ENCODE measurements at places on chromosomes 5 and 9. TPM values are rescaled to one million over a fixed set of nuclear protein-coding genes. Genes with fewer than 3 reads are reported as not detected.

DIMT1 gene
- polyA plus RNA-seq, result 32.8 TPM

SPINK13 gene
- polyA plus RNA-seq, result 0.81 TPM

DNA sequence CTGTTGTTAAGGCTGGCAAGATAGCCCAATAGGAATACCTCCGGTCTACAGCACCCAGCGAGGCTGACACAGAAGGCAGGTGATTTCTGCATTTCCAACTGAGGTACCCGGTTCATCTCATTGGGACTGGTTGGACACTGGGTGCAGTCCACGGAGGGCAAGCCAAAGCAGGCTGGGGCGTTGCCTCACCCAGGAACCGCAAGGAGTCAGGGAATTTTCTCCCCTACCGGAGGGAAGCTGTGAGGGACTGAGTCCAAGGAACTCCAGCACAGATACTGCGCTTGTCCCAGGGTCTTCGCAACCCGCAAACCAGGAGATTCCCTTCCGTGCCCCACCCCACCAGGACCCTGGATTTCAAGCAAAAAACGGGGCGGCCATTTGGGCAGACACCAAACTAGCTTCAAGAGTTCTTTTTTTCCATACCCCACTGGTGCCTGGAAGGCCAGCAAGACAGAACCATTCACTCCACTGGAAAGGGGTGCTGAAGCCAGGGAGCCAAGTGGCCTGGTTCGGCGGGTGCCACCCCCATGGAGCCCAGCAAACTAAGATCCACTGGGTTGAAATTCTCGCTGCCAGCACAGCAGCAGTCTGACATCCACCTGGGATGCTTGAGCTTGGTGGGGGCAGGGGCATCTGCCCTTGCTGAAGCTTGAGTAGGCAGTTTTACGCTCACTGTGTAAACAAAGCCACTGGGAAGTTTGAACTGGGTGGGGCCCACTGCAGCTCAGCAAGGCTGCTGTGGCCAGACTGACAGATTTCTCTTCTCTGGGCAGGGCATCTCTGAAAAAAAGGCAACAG is 647.2 kb downstream of the BNC2 start:
- DNase-seq, result no peak

DNA sequence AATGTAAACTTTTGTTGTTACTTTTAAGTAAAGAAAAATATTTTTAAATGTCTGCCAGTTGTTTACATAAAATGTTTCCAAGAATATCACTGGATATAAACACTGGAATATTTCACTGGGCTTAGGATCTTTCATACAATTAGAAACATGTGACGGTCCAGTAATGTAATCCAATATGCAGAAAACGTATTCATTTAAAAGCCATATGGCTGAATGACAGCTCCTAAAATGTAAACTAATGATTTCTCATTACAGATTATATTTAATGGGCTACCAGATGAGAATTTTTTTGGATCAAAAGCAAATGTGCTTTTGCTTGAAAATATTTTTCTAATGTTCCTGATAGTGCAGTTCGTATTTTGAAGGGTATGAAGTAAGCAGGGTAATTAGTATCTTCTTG is 124.3 kb downstream of the TTC39B start:
- no peak for DNase-seq

GRCh38 chr5:36054647-36055046 is 12.0 kb downstream of the UGT3A2 start:
- no peak for DNase-seq

DNA sequence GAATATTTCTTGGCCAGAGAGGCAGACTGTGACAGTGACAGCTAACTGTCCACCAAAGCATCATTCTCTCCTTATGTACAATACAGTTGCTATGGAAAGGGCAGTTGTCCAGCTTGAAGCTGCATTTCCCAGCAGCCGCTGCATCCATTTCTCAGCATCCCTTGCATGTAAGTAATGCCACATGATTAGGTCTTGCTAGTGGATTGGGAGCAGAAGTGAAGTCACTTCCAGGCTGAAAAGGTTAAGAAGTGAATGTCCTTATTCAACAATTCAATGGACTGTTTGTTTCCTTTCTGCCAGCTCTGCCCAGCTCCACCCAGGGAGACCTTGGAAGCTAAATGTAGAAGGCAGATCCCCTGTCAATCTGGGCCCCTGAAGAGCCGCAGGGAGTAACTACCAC is 26.1 kb upstream of the RETREG1 start:
- no peak for DNase-seq
